ENCODE measurements at places on chromosomes 13 and 19.

DNA sequence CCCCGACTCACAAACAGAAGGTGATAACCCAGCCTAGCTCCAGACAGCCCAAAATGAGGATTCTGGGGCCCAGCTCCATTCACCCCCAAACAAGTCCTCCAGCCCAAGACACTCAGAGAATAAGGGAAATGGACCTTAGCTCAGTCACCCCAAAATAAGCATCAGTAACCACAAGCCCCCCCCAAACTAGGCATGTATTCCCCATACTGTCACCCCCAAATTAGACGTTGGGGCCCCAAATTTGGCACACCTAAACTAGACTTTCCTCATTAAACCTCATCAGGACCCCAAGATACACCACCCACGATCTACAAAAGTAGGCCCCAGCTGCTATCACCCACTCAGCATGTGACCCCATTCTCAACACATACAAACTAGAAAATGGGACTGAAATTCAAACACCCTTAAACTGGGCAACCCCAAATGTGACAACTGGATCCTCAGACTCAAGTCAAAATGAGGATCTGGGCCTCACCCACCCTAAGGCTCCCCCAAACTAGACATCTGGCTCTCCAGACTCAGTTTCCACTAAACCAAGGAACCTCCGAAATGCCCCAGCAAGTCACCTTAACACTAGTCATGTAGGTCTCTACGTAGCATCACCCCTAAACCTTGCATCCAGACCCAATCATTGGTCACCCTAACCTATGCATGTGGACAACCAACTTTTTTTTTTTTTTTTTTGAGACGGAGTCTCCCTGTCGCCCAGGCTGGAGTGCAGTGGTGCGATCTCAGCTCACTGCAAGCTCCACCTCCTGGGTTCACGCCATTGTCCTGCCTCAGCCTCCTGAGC, 13.4 kb upstream of the ERFL start:
- no peak for DNase-seq

- DNase-seq: no peak
Measured at GRCh38 chr13:99377641-99378040, 70.4 kb upstream of the GPR183 start.

- no peak for DNase-seq
Measured at GRCh38 chr13:112819816-112820215, 130.0 kb downstream of the ATP11A start.

GRCh38 chr19:45560686-45561085, 23.9 kb downstream of the OPA3 start:
- no peak for DNase-seq

DNA sequence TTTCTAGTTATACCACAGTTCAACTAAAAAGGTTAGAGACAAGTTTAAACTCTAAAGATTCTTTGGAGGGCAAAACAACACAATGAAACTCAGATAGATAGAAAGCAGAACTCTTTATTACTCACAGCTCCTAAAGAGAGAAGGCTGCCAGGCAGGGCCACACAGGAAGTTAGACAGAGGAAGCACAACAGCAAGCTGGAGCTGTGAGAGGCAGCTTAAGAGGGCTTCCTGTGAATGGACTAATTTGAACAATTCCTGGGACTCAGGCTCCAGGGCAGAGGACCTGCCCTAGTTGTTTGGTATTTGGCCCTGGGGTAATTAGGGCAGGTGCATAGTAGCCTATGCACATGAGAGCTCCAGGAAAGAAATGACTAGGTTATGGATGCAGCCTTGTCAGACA, 803.6 kb downstream of the DIAPH3 start:
- no peak for DNase-seq

- DNase-seq: no peak
Measured at GRCh38 chr13:110130431-110130830, 176.5 kb downstream of the COL4A1 start.

GRCh38 chr13:74024314-74024713, 109.9 kb downstream of the KLF12 start:
- DNase-seq: no peak

GRCh38 chr19:54253331-54254194, 3.5 kb downstream of the LILRB5 start:
- no peak for DNase-seq

DNA sequence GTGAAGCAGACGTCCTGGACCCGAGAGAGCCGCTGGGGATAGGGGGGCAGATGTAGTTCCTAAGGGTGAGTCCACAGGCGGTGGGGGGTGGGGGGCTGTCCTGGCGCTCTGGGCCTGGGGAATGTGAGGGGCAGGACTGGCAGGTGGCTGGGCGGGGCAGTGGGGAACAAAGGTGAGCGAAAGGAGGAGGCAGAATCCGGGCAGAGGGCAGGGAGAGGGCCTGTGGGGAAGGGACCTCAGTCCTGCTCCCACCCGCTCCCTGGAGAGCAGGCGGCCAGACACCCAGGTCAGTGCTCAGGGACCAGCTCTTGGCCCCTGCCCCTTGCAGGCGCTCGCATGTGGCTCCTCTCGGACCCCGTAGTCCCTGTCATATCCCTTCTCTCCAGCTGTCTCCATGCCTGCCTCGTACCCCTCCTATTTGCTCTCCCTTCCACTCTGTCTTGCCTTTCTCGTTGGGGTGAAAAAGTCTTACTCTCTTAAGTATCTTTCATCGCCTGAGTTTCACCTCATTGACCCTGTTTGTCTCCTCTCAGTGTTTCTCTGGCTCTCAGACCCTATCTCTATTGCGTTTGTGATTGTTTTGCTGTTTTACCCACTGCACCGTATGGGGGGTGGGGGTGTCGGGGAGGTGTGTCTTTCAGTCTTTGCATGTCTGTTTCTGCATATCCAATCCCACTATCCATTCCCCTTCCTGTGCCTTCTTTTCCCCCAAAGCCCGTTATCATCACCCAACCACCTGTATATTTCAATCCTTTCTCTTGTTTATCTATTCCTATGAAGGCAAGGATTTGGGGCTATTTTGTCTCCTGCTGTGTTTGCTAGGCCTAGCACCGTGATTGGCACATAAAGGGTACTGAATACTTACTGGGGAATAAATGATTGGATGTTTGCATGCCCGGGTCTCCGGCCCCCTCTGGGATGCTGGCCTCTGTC, 5.8 kb downstream of the SPHK2 start:
- no peak for DNase-seq

DNA sequence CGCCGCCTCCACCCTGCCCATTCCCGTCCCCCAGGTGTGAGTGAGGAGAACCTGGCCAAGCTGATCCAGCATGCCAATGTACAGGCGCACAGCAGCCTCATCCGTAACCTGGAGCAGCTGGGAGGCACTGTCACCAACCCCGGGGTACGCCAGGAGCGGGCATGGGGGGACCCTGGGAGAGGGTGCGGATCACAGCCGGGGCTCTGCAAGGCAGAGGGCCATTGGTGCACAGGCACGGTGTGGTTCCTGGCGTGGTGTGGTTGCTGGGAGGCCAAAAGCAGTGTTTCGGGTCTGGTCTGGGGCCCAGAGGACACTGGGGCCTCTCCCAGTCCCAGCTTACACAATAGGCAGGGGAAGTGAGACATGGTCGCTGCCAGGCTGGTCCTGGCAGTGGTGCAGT, 8.3 kb downstream of the STXBP2 start:
- DNase-seq: no peak

DNA sequence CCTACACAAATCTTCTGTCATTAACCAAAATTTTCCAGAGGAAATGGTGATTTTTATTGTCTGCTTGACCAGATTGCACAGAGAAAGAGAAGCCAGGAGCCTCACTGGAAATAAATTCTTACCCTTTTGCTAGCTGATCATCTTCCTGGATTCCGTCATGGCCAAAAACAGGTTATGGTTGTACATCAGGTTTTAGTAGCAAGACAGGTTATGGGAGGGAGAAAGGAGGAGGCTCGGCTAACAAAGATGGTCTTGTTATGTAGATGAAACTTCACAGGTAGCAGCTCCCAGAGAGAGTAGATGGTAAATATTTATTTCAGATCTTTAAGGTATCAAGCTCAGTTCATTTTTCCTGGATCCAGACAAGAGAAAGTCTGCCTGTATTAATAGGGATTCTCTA, 19.7 kb upstream of the CEACAM3 start:
- no peak for DNase-seq
